ENCODE measurements at places on chromosomes 1 and 21.

GRCh38 chr1:204475656-204476432 lies 18.8 kb downstream of the PIK3C2B start:
- no peak for DNase-seq

DNA sequence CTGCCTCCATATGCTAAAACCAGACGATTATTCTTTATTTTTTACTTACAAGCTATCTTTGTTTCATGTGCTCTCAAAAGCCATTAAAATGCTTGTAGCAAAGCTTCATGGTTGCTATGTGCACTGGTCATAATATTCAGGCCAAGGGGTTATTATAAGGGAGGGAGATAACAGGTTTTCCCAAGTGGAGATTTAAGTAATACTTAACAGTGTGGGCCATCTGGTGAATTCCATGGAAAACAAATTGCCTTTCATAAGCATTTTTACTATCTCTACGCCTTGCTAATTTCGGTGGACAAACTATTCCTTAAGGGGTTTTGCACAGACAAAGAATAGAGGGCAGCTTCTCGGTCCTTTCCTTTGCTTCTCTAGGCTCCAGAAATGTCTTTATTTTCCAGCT lies 137.8 kb downstream of the NUF2 start:
- no peak for DNase-seq

- no peak for DNase-seq
These were observed 3.4 kb downstream of the PIAS3 start for GRCh38 chr1:145855426-145855948.

DNA sequence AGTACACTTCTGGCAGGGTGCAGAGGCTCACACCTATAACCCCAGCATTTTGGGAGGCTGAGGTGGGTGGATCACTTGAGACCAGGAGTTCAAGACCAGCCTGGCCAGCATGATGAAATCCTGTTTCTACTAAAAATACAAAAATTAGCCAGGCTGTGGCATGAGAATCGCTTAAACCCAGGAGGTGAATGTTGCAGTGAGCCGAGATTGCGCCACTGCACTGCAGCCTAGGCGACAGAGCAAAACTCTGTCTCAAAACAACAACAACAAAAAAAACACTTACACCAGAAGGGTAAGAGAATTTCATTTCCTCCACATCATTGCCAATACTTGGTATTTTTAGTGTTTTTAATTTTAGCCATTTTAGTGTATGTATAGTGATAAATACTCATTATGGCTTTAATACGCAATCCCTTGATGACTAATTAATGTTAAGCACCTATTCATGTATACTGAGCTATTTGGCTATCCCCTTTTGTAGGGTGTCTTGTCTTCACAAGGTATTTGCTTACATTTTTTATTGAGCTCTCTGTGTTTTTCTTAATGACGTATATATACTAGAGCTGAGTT lies 77.1 kb upstream of the TNR start:
- DNase-seq, result no peak

DNA sequence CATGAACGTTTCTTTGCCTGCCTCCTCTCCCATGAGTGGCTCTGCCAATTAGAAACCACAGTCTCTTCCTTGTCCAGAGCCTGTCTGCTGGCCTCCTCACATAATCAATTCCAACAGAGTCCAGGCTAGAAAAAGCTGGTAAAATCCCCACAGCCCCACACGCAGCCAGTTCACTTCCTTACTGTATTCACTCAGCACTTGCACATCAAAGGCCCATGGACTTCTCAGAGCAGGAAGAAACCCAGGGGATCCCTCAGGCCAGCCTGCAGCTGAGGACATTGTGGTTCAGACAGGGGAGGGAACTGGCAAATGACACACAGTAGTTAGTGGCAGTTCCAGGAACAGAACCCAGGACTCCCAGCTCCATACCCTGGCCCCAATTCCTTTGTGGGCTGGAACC lies 171.6 kb upstream of the EDN2 start:
- DNase-seq, result no peak

GRCh38 chr1:9731561-9731960 lies 80.0 kb downstream of the PIK3CD start:
- no peak for DNase-seq

DNA sequence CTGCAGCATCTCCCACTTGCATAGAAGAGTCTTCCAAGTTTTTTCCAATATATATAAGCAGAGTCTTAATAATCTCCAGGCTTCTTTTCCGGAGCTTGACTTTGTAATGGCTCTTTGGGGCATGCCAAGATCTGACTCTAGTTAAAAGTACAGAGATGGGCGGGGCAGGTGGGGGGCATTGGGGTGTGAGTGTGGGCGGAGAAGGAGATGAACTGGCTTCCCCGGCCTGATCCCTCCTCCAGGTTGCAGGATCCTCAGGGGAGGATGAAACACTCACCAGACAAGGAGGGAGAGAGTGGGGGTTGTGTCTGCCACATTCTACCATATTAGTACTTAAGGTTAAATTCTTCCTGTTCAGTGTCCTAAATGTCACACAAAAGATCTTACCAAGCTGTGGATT lies 23.0 kb downstream of the S100A10 start:
- DNase-seq, result no peak

- DNase-seq, result no peak
These were observed 14.9 kb downstream of the LIX1L start for GRCh38 chr1:145942871-145943270.

- DNase-seq, result no peak
These were observed 253.4 kb upstream of the CSF3R start for GRCh38 chr1:36735939-36736730.
